Activated CD4-positive, alpha-beta T cell treated with anti-CD3 and anti-CD28 coated beads, Interleukin-2, amount 10 ng/mL, durations not matched to agents 7 days and 5 days (primary cell): ENCODE measurements at places on chromosomes 7 and 10. TPM values are rescaled to one million over a fixed set of nuclear protein-coding genes. Genes with fewer than 3 reads are reported as not detected.

DNA sequence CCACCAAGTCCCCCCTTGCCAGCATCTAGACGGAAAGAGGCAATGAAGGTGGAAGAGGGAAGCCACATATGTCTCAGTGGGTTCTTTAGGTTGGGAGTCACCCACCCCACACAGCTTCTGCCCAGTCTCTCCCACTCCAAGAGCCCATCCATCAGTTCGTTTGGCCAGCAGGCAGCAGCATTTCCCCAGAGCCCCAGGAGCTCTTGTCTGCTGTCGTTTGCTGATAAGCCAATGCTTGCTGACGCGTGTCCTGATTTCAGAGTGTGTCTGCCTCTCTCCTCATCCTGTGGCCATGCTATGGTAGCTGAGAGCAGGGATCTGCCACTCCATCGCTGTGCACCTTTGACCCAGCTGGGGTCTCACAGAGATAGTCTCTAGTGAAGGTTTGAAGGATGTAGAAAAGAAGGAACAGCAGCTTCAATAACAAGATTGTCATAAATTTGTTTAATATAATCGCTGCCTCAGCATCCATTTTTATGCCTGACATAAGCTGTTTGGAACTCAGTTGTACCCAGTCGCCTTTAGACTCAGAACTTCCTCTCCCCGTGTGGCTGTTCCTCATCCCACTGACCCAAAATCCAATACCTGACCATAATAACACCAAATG is 39.4 kb upstream of the GDF10 start:
- DNase-seq = no peak

DNA sequence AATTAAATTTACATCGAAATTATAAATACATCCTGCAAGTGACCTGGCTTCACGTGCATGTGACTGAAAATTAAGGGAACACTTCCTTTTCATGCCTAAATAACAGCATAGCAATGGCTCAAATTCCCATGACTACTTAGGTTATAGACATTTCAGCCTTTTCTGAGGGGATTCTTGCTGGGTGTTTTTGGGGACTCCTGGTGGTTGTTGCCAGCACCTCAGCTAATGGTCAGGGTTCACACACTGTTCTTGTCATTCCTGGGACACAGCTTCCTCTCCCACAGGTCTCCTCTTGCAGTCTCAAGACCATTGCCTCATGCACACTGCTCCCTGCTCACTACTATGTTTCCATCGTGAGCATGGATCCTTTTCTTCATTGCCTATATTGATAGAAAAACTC is 148.9 kb upstream of the GLI3 start:
- no peak for DNase-seq

DNA sequence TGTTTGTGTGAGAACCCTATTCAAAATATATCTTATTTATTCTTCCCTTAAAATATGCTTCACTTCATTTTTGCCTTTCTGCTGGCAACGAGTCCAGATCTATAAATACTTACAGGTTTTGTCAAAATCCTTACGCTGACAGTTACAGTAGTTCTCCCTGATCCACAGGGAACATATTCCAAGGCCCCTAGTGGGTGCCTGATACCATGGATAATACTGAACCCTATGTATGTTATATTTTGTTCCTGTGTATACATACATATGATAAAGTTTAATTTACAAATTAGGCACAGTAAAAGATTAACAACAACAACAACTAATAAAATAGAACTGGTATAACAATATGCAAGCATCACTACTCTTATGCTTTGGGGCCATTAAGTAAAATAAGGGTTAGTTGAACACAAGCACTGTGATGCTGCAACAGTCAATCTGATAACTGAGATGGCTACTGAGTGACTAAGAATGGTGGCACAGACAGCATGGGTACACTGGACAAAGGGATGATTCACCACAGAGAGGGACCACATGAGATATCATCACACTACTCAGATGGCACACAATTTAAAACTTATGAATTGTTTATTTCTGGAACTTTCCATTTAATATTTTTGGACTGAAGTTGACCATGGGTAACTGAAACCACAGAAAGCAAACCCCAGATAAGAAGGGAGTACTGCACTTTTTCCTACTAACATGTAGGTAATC is 29.4 kb upstream of the PCGF5 start:
- DNase-seq = no peak

The VWDE gene
- 3.5 TPM for total RNA-seq

GRCh38 chr7:131591687-131592319 is 35.4 kb upstream of the PODXL start:
- no peak for DNase-seq

The CRTAC1 gene
- total RNA-seq = not detected

The ZNF425 gene
- total RNA-seq = 0.67 TPM

DNA sequence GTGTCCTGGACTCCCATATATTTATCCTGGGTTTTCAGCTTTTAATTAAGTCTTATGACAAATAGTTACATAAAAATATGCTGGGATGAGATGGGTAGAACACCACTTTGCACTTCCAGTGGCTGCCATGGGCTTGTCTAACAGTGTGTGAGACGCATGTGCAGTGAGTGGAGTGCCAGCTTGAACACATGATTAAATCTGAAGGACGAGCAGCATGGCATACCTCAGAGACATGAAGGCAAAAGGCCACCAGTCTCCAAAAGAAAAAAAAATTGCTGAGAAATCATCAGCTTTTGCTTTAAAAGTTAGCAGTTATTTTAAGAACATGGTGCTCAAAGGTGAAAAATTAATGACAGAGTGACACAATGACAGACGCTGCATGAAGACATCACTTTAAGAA is 139.0 kb upstream of the ADCY1 start:
- DNase-seq = no peak

GRCh38 chr10:112466802-112467201 is 19.8 kb downstream of the VTI1A start:
- no peak for DNase-seq
